Osteoblast (primary cell): ENCODE measurements at places on chromosomes 16 and 17. TPM values are rescaled to one million over a fixed set of nuclear protein-coding genes. Genes with fewer than 3 reads are reported as not detected.

Gene MARVELD3
- 0.36 and 0.88 TPM in 2 replicates for total RNA-seq

- DNase-seq = peak; percentile 86
Observed at GRCh38 chr17:69608808-69609472, 194.4 kb downstream of the MAP2K6 start.

DNA sequence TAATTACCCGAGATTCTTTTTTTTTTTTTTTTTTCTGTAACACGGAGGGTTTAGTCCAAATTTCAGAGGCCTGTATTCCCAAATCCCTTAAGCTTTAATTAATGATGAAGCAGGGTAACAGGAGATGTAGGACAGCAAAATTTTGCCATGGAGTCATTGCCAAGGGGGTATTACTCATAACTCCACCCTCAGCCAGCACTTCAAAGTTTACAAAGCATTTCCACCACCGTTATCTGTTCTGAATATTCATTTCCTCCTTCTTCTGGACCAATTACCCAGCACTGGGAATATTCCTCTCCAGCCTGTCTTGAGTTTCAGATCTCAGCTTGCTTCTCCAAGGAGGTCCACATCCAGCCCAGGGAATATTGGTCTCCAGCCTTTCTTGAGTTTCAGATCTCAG, 747.5 kb upstream of the EEF2KMT start:
- DNase-seq = no peak

DNA sequence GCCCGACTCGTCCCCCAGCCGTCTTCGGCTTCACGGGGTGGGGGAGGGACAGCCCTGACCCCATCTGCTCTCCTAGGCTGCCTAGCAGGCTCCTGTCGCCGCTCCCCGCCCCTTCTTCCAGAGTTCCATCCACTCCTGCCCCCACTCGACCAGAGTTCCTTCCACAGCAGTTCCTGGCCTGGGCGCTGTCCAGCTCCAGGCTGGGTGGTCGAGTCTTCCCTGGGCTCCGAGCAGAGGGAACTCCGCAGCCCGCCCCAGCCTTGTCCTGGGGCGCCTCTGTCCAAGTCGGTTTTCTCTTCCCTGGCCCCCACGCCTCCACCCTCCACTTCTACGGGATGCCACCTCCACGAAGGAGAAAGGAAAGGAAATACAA, 1.4 kb downstream of the PYY start:
- DNase-seq = peak; percentile 84
